Umbilical cord (tissue), 2 donors: ENCODE measurements at places on chromosomes 3 and 15. TPM values are rescaled to one million over a fixed set of nuclear protein-coding genes. Genes with fewer than 3 reads are reported as not detected.

TTLL13 gene
- total RNA-seq: not detected

DNA sequence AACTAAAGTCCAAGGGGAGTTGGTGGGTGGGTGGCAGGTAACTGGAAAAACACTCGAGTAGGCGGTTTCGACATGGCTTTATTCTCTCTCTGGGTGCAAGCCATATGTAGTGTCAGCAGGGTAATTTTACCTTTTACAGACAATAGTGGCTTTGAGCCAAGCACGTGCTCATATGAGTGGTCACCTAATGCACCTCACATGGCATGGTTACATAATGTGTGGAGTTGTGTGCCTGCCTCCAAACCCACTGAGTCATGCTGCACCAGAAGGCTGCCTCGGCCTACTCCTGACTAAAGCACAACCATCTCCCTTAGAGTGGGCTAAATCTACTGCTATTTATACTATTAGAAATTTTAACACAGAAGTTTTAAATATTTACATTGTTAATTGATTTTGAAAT lies 16.5 kb downstream of the CCRL2 start:
- DNase-seq: no peak

SLC24A5 gene
- 12.3 TPM for total RNA-seq

- peak; percentile 42 for DNase-seq
Observed at GRCh38 chr3:37811625-37812498, 49.8 kb upstream of the CTDSPL start.

DNA sequence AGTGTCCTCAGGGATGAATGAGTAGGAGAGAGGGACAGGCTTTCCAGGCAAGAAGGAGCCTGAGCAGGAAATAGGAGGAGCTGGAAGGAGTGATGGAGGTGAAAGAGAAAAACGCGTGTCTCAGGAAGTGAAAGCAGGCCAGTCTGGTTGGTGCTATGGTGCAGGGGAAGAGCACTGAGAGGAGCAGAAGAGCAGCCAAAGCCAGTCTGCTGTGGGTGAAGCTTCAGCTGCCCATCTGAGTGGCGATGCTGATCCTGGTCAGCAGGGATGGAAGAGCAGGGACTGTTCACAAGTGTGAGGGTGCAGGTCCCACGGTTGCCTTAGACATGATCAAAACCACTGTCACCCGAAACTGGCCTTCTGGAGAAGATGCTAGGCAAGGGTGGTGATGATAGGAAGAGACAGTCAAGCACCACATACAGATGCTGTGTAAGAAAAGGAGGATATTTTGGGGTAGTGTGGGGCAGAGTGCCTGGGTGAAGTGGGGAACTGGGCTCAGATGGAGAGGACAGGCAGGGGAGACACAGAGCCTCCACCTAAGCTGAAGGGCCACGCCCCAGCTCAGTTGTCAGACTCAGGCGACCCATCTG lies 5.5 kb upstream of the KY start:
- no peak for DNase-seq

GRCh38 chr3:125351814-125352456 lies 23.2 kb downstream of the ZNF148 start:
- DNase-seq: no peak

GOLGA6A gene
- total RNA-seq: 2.6 TPM

DNA sequence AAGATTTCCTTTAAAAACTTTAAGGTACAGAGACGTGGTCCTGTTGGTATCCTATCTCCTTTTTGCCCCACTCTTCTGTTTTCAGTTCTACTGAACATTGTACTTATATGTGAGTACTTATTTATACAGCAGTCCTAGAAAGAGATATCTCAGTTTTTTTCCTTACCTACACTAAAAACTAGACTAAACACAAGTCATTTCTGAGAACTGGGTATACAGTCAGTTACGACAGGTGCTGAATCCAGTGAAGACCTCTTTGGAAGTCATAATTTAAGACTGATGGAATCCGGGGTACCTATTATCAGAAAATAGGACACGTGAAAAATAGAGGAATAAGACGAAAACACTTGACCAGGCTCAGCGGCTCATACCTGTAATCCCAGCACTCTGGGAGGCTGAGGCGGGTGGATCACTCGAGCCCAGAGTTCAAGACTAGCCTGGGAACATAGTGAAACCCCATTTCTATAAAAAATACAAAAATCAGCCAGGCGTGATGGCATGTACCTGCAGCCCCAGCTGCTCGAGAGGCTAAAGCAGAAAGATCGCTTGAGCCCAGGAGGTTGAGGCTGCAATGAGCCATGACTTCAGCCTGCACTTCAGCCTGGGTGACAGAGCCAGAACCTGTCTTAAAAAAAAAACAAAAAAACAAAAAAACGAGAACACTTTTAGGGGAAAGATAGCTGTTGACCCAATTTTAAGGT lies 76.3 kb downstream of the KLHL25 start:
- no peak for DNase-seq

DNA sequence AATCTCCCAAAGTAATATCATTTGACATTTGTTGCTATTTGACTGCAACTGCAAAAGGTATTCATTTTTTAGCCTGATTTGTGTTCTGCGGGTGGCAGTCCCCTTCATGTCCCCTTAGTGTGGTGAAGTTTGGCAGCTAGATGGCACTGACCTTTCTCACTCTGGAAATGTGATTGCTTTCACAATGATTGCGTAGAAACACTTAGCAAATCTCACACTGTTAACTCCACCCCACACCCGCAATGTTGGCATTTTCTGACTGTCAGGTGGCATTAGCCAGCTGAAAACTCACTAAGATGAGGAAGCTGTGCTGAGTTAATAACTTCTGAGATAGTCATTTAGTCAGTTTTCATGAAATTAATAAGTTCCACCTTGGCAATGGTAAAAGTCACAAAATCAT lies 76.9 kb downstream of the TRIM69 start:
- DNase-seq: no peak

GRCh38 chr3:128490650-128490914 lies 2.4 kb downstream of the GATA2 start:
- no peak for DNase-seq

GRCh38 chr3:149553781-149554451 lies 79.4 kb downstream of the TM4SF4 start:
- DNase-seq: peak; percentile 86

AADACL2 gene
- 8.7 TPM for total RNA-seq

GRM7 gene
- 4.1 TPM for total RNA-seq

CKMT1B gene
- total RNA-seq: not detected

GRCh38 chr3:149247008-149247710 lies 25.5 kb upstream of the CP start:
- no peak for DNase-seq

- DNase-seq: no peak
Observed at GRCh38 chr3:184619787-184620430, 58.3 kb downstream of the EPHB3 start.

- DNase-seq: peak; percentile 71
Observed at GRCh38 chr3:9770276-9770812, 597 bp upstream of the CAMK1 start.

GRCh38 chr15:41543521-41543870 lies 561 bp downstream of the RPAP1 start:
- no peak for DNase-seq

CLDN18 gene
- total RNA-seq: 0.96 TPM

- DNase-seq: peak; percentile 40
Observed at GRCh38 chr3:189516039-189516438, 115.2 kb upstream of the TP63 start.

- DNase-seq: no peak
Observed at GRCh38 chr3:184690192-184690883, 21.5 kb downstream of the MAGEF1 start.

GRCh38 chr3:4826237-4827100 lies 152.8 kb upstream of the BHLHE40 start:
- DNase-seq: peak; percentile 82

PP2D1 gene
- 2.9 TPM for total RNA-seq

- DNase-seq: no peak
Observed at GRCh38 chr3:61353382-61353781, 102.1 kb upstream of the FHIT start.

DNAH12 gene
- total RNA-seq: 0.48 TPM

SHQ1 gene
- 17.1 TPM for total RNA-seq

DNA sequence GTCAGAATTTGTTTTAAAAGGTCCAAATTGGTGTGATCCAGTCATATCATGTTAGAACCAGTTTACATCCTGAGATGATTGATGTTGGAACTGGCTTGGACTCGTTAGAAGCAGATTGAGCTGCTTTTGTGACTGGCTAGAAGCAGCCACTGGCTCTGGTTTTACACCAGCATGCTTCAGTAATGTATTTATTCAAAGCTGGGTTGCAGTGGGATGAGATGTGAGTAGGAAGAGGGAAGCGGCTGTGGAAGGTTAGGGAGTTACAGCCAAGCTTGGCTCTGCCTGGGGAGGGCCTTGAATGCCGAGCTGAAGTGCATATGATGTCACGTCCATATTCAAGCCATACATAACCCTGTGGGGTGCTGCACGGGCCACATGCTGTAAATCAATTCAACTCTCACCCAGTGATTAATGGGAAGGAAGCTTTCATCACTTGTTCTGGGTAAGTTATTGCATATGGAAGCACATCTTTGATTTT lies 104.0 kb upstream of the SMAD3 start:
- DNase-seq: no peak

DNA sequence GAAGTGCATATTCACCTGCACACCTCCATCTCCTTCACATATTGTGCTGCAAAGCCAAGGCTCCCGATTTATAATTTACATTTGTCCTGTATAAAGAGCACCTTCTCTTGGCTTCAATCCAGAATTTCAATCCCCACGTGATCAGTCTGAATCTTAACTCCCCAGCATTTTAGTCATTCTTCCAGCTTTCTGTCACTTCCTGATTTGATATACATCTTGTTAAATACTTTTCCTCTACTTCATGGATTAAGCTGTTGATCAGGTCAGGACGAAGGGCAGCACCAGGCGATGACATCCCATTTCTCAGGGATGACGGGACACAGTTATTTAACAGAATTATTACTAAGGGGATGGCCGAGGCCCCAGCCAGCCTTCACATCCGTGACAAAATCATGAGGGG lies 212.5 kb downstream of the EPHB1 start:
- DNase-seq: no peak

- peak; percentile 23 for DNase-seq
Observed at GRCh38 chr3:98741121-98741716, 21.9 kb upstream of the ST3GAL6 start.

GRCh38 chr3:27758083-27758482 lies 36.0 kb upstream of the EOMES start:
- DNase-seq: peak; percentile 43

- no peak for DNase-seq
Observed at GRCh38 chr3:39505866-39506742, 38.6 kb downstream of the MOBP start.

- DNase-seq: no peak
Observed at GRCh38 chr15:45641999-45642932, 7.4 kb downstream of the SQOR start.

RBM15B gene
- 14.7 TPM for total RNA-seq

GRCh38 chr3:16513141-16514020 lies at the start of gene RFTN1:
Gene RFTN1 (minus strand): TSS chr3:16513699. CDS start chr3:16493869, 19,830 bp downstream.
- peak; percentile 78 for DNase-seq

NMD3 gene
- total RNA-seq: 64.3 TPM

DNA sequence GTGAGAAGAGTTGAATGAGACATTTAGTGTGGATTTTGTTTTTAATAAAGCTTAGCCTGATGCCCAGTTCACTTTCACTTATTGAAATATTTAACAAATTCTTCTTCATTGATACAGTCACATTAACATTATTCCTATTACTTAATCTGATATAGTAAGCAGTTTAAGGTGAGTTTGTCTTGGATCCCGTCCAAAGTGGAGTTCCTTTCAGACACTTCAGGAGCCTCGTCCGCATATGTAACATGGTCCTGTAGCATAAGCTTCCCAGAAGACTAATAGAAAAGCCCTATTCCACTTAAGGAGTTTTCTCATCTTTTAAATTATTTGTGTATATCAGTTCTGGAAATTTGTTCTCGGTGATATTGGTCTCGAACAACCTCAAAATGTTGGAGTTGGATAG lies 39.7 kb upstream of the MLF1 start:
- no peak for DNase-seq

DNA sequence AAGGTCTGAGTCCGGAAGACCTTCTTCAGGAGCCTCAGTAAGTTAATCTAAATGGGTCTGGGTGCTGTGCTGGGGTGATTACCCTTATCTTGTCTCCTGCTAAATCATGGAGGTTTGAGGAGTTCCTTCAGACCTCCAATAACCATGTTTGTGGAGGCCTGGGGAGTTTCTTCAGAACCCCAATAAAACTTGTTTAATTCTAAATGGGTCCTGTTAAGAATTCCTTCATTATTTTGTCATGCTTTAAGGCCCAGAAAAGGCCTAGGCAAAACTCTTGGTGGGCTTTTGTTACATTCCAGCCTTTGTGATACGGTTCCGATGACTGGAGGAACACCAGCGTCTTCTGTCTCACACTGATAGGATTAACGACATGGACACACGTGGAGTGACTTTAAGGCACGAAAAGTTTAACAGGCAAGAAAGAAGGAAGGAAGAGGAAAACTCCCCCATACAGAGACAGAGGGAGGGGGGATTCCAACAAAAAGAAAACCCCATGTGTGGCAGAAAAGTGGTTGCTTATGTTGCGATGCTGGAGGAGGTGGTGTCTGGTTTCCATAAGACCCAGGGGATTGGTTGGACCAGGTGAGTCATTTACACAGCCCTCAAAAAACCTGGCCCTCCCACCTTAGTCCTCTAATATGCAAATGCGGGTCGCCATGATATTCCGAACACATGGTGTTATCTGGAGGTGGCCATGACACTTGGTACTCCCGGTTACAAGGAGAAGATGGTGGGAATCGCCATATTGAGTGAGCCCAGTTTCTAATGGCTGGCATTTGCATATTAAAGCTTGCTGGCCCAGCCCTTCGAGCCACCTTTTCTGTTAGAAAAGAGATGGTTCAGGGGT lies 72.6 kb upstream of the MFGE8 start:
- no peak for DNase-seq

DNA sequence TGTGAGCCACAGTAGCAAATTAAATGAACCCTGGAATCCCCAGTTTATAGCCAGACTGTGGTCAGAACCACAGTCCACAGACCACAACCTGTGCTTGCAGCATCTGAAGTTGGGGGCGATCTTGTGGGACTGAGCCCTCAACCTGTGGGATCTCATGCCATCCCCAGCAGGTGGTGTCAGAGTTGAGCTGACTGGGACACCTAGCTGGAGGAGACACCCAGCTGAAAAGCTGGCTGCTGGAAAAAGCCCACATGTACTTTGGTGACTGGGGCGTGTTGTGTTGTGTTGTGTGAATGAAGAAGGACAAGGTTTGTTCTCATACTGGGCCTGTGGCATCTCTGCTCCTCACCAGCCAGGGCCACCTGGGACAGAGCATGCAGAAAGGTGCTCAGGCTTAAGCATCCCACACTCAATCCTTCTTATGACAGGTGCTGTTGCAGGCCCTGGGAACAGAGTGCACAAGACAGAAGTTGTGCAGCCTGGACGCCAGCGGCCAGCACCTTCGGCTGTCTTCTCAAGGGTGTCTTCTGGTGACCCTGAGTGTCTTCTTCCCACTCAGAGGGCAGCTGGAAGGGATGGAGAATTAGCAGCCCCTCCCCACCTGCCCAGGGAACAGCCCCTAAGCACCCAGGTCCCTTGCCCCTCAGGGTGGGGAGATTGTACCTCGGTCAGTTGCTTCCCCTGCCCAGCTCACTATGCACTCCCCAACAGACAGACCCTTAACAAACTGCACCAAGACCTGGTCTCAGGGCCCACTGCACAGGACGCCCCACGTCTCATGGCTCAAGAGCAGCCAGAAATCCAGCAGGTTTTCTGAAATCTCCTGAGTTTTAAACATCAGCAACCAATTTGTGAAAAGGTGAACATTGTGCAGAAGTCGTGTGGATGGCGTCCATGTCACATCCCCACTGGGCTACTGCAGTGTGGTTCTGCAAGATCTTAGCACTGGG lies 2.2 kb upstream of the UROC1 start:
- no peak for DNase-seq

RASGRP1 gene
- 4.6 TPM for total RNA-seq

TWF2 gene
- total RNA-seq: 40.7 TPM

DLEC1 gene
- total RNA-seq: 0.24 TPM
